ENCODE measurements at places on chromosomes 3 and 15. TPM values are rescaled to one million over a fixed set of nuclear protein-coding genes. Genes with fewer than 3 reads are reported as not detected.

AADACL2 gene
- not detected for total RNA-seq

CCR3 gene
- 0.33 TPM for total RNA-seq

GP5 gene
- total RNA-seq, result 0.17 TPM

VGLL3 gene
- 25.7 TPM for total RNA-seq

KIF15 gene
- 1.3 TPM for total RNA-seq

KIF7 gene
- 19.7 TPM for total RNA-seq

MORC1 gene
- not detected for total RNA-seq

ATP8B4 gene
- 3.2 TPM for total RNA-seq

PTH1R gene
- total RNA-seq, result 0.66 TPM

GOLGA8T gene
- total RNA-seq, result not detected

CIDEC gene
- 0.17 TPM for total RNA-seq

C3orf49 gene
- not detected for total RNA-seq

MESP2 gene
- 0.58 TPM for total RNA-seq

ARNT2 gene
- 4.7 TPM for total RNA-seq

RNU6-1 gene
- not detected for total RNA-seq

ASB14 gene
- total RNA-seq, result not detected

FSIP1 gene
- 1.6 TPM for total RNA-seq

SSUH2 gene
- not detected for total RNA-seq

SLC12A1 gene
- total RNA-seq, result not detected

CDC25A gene
- 2.6 TPM for total RNA-seq

ESYT3 gene
- total RNA-seq, result not detected

ATP2B2 gene
- not detected for total RNA-seq

TP53BP1 gene
- 97.1 TPM for total RNA-seq

SPINT1 gene
- total RNA-seq, result 0.15 TPM

OXTR gene
- 0.15 TPM for total RNA-seq

CD96 gene
- not detected for total RNA-seq

ITIH4 gene
- total RNA-seq, result 3.3 TPM

NEDD4 gene
- total RNA-seq, result 43.2 TPM

GYG1 gene
- 50.3 TPM for total RNA-seq

RBP2 gene
- not detected for total RNA-seq

TNFSF10 gene
- total RNA-seq, result 9.7 TPM

GXYLT2 gene
- 26.0 TPM for total RNA-seq

ACTL6A gene
- 86.0 TPM for total RNA-seq

ZPLD1 gene
- total RNA-seq, result not detected

CYP8B1 gene
- not detected for total RNA-seq

DENND6A gene
- total RNA-seq, result 13.2 TPM

SPATA12 gene
- 0.15 TPM for total RNA-seq

TMCO5A gene
- total RNA-seq, result not detected

SAMMSON gene
- not detected for total RNA-seq

GREM1 gene
- 141 TPM for total RNA-seq

SMCO1 gene
- not detected for total RNA-seq

DLL4 gene
- total RNA-seq, result 0.73 TPM

RTP1 gene
- total RNA-seq, result not detected

ANKUB1 gene
- total RNA-seq, result not detected

XIRP1 gene
- total RNA-seq, result not detected

WDR93 gene
- total RNA-seq, result not detected

CD276 gene
- total RNA-seq, result 170 TPM

TM2D3 gene
- 52.6 TPM for total RNA-seq

HTR3D gene
- not detected for total RNA-seq

MKRN2OS gene
- total RNA-seq, result 0.33 TPM
